ENCODE measurements at places on chromosomes 16 and 17.

DNA sequence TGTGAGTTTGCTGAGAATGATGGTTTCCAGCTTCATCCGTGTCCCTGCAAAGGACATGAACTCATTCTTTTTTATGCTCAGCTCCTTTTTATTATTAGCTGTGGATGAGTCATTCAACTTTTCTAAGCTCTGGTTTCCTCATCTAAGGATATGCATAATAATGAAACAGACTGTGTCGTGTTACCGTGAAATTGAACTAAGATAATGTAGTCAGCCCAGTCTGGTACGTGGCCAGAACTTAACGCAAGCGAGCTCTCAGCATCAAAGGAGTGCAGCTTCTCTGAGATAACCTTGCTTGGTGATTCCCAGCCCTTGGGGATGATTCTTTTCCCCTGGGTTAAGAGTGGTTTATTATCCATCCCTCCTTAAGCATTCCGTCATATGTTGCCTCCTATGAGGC, 454.3 kb upstream of the EEF2KMT start:
- DNase-seq: no peak

- no peak for DNase-seq
These were observed 486.9 kb upstream of the WSB1 start for GRCh38 chr17:26807024-26807423.

- no peak for DNase-seq
These were observed 17.4 kb downstream of the CSF3 start for GRCh38 chr17:40032322-40033320.

DNA sequence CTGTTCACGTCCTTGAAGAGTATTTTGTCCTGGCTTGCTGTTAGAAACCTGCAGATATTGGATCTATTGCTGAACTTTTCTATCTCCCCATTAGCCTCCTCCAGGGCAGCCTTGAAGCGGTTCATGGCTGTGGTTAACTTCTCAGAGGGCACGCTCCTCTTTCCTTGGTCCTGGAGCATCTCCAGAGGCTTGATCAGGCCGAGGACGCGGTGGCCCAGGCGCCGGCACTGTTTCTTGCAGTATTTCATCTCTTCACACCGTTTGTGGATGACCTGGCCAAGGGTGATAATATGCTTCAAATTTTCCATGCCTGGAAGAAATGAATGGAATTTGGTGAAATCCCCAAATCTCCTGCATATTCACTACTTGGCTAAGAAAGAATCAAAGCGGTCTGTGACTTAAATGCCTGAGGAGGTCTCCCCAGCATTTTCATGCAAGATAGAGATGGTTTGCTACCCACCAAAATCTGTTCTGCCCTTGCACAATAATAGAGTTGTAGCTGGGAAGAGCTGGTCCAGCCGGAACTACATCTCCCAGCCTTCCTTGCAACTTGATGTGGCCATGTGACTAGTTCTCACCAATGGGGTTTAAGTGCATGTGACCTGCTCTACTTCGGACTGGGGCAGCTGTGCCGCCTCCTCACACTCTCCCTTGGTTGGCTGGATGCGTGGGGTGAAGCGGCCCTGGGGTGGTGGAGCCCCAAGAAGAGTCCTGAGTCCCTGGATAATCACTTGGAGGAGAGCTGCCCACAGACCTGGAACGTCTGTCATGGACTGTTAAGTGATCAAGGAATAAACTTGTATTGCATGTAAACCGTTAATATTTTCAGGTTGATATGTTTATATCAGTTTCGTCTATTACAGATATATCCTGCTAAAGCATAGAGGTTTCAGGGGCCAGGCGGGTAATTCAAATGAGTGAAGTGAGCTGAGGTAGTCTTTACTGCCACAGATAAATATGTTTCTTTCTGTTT, 4.9 kb downstream of the MLKL start:
- peak; percentile 68 for DNase-seq

DNA sequence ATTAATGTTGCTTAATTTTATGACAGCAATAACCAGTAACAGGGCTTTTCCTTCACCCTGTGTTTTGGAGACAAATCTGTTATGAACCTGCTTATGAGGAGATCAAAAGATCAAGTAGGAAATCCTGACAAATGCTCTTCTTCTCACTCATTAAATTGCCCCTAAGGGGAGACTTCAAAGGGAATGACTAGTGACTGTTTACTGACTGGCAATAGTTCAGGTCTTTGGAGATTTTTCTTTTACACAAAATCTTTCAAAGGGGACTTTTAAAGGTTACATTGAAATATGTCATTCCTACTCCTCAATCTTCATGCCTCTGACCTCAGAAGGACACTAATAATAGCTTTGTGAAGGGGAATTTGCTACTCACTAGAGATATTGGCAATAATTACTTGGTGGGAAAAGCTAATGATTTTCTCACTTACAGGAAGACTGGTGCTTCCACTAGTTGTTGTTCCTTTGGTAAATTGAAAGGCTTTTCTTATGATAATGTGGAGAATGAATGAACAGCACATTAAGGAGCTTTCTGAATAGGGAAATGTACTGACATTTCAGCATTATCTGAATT, 292.9 kb upstream of the CA10 start:
- DNase-seq: no peak

- DNase-seq: peak; percentile 4
These were observed 60.0 kb upstream of the MPHOSPH6 start for GRCh38 chr16:82229800-82230619.

All from GM18507 (cell line).